ENCODE measurements at places on chromosomes 11 and 22. TPM values are rescaled to one million over a fixed set of nuclear protein-coding genes. Genes with fewer than 3 reads are reported as not detected.

Gene HEPHL1
- total RNA-seq: not detected

Gene TNNI2
- total RNA-seq: not detected

Gene ANKK1
- not detected for total RNA-seq

Gene MTMR3
- 51.7 TPM for total RNA-seq

Gene USH1C
- total RNA-seq: not detected

DNA sequence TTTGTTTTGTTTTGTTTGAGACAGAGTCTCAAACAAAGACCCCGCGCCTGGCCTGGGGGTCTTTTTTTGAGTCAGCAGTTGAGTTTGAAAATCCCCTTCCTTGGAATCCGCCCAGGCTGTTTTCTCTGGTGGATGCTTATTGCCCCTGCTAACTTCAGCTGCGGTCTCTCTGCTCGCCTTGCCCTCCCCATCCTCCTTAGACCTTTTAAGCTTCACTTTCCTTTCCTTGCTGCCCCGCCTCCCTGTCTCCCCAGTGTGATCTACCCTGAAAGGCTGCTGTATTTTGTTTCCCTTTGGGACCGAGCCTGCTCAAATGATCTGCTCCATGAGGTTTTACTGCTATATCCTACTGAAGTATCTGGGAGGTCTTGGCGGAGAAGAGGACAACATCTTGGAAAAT lies 2.5 kb downstream of the USP18 start:
- DNase-seq: no peak

- DNase-seq: no peak
Measured at GRCh38 chr11:61956191-61957020, 6.3 kb downstream of the BEST1 start.

- DNase-seq: peak; percentile 43
Measured at GRCh38 chr11:61671527-61671926, 8.7 kb upstream of the DAGLA start.

- DNase-seq: no peak
Measured at GRCh38 chr22:17779286-17780115, 5.2 kb upstream of the BID start.

DNA sequence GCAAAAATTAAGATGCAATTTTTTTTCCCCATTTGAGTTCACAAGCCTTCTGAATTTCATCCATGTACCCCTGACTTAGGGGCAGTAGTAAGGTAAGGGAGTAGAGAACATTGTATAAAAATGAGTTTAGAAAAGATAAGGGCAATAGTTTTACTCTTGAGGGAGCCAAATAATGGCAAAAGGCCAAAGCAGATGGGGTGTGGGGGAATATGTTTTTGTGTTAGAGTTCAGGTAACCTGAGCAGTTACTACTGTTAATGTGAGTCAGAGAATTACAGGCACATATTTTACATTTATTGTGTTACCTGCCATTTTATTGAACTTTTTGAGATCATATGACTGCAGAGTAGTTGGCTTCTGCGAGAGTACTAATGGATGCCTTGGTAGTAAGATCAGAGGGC lies 3.1 kb downstream of the EED start:
- DNase-seq: no peak

DNA sequence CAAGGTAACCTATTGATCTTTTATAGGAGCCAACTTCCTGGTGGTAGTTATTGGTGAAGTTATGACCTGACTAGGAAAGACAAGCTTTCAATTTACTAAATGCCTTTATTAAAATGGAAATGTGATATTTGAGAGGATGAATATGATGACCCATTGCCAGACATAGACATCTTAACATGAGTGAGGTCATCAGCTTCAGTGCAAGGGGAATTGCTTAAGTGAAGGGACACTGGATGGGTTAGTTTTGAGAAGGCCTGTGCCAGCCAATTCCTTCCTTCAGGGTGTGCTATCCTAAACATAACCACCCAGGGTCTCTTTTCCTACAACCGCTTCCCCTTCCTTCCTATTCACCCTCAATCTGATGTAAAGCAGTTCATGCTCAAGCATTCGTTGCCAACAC lies 21.5 kb downstream of the NAV2 start:
- no peak for DNase-seq
